EL (cell line): ENCODE measurements at places on chromosomes 7 and 10.

GRCh38 chr10:87552248-87552929 is 47.7 kb downstream of the MINPP1 start:
- DNase-seq: peak; percentile 33

DNA sequence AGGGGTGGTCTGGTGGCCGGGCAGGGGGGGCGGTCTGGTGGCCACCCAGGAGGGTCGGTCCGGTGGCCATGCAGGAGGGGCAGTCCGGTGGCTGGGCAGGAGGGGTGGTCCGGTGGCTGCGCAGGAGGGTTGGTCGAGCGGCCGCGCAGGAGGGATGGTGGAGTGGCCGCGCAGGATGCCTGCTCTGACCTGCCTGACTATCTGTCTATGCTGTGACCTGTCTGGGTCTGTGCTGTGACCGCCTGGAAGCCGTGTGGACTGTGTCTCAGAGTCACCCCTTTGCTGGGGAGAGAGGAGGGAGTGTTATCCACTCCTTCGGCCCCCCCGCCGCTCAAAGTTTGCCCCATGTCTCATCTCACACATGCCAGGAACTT is 113.2 kb downstream of the ACTR3B start:
- no peak for DNase-seq

DNA sequence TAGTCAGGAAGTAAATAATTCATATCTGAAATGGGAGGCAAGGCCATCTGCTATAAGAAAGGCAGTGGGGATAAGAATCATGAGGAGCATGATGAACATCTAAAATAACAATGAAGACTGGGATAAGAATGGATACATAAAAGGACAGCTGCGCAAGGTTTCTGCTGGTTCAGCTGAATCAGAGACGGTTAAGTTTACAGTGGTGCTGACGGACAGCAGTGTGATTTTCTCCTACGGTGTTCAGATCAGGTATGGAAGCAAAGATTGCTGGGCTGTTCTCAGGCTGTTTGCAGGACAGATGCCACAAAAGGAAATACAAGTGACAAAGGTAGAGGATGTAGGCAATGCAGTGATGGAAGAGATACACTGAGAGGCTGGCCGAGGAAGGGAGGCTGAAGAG is 8.4 kb downstream of the CYCS start:
- no peak for DNase-seq

GRCh38 chr7:128738570-128739047 is 550 bp upstream of the CALU start:
- DNase-seq: no peak

GRCh38 chr7:22019931-22020330 is 74.2 kb upstream of the CDCA7L start:
- DNase-seq: no peak

GRCh38 chr7:69598487-69599285 is 411 bp downstream of the AUTS2 start:
- peak; percentile 6 for DNase-seq

GRCh38 chr10:75825235-75825634 is 393.8 kb downstream of the LRMDA start:
- DNase-seq: no peak

DNA sequence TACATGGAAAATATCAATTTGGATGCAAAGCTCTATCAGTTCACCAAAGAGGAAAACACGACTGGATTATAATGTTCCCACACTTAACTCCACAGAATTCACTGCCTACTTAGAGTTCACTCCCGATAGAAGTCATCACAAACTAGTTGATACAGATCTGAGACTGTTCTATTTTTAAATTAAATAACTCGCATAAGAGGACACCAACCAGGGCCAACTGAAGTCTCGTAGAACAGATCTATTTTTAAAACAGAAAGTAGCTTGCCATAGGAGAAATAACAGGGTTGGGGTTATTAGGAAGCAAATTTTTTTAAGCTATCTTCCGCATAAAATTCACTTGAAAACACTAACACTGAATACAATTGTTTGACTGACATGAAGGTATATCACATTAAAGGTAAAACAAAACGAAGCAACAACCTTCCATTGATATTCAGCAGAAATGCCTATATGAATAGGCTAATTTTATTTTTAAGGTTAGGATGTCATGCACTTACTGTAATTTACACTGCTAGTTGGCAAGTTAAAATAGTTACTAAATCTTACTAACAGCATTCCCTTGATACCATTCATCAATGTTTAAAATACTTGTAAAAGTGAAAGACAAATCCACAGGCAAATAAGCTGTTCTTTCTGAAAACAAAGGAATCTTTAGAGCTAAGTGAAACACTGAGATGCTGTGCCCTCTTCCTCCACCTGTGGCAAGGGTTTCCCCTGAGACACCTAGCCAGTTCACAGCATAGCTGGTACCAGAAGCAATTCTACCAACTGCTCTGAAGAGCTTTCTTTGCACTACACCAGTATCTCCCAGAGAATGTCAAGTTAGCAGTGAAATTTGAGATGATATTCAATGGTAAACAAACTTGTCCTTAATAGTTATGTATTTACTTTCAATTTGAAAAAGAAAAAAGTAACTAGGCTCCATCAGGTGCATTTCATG is 186.7 kb upstream of the ANK3 start:
- no peak for DNase-seq

DNA sequence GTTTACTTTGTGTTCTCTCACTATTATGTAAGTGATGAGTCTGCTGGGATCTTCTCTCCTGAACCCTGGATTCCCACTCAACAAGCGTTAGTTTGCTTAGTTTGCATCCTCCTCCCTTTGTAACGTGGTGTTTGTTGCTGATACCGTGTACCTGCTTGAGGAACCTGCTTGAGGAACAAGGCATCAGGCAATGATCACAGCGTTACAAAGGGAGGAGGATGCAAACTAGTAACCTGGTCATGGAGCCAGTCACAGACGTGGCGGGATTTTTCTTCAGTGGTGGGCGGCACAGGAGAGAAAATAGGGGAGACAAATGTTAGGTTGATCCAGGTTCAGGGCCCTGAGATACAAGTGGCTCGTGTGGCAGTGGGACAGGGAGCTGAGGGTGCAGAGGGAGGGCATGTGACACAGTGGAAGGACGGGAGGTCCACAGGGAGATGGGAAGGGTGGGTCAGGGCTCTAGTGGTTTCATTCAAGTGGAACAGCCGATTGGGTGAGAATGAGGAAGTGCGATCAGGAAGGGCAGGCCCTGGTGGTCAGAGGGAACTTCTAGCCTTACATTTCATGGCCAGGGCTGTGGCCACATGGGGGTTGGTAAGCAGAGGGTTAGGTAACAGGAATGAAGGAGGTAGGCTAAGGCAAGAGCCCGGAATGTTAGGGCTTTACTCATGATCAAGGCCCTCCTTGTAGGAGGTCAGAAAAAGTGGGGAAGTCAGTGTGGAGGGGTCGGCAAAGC is 38.0 kb downstream of the SNX10 start:
- DNase-seq: no peak

- peak; percentile 100 for DNase-seq
These were observed 17.7 kb downstream of the ADAM8 start for GRCh38 chr10:133258818-133259601.

DNA sequence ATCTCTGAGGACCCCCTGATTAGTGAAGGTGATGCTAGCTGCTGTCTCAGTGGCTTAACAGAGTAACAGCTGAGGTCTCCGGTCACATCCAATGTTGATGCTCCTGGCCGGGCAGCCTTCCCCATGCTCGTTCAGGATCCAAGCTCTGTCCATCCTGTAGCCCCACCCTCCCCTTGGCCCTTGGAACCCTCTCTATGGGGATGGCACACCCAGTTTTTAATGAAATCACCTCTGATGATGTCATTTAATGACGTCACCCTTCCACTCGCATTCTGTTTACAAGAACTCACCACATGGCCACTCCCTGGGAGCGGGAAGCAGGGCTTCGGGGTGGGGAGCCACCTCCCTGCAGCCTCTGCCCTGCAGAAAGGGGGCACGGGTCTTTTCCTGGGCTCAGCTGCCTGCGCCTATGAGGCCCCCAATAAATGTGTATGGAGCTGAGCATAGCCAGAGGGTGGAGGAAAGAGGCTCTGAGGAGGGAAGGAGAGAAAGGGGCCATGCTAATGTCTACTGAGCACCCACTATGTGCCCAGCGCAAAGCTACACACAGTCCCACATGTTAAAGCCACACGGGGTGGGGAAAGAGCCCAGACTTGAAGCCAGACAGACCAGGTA is 95.5 kb downstream of the OAT start:
- DNase-seq: peak; percentile 61

- DNase-seq: no peak
These were observed 20.3 kb upstream of the RNF32 start for GRCh38 chr7:156620291-156620675.

DNA sequence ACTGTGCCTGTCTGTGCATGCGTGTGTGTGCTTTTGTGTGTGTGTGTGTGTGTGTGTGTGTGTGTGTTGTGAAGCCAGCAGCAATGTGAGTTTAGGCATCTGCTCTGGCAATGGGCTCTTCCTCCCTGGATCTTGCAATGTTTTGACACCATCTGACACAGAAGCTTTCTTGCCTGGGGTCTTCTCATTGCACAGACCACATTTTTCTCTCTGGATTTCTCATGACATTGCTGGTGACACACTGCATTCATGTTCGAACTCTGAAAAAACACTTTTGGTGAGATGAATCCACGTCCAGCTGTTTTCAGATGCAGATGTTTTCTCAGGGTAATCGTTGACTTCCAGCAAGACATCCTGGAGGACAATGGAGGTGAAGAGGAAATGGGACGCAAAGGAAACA is 63.0 kb upstream of the FZD8 start:
- no peak for DNase-seq
